ENCODE measurements at places on chromosomes 4 and X. TPM values are rescaled to one million over a fixed set of nuclear protein-coding genes. Genes with fewer than 3 reads are reported as not detected.

GRCh38 chrX:48487362-48487798 lies 11.4 kb downstream of the FTSJ1 start:
- DNase-seq: peak; percentile 69

DNA sequence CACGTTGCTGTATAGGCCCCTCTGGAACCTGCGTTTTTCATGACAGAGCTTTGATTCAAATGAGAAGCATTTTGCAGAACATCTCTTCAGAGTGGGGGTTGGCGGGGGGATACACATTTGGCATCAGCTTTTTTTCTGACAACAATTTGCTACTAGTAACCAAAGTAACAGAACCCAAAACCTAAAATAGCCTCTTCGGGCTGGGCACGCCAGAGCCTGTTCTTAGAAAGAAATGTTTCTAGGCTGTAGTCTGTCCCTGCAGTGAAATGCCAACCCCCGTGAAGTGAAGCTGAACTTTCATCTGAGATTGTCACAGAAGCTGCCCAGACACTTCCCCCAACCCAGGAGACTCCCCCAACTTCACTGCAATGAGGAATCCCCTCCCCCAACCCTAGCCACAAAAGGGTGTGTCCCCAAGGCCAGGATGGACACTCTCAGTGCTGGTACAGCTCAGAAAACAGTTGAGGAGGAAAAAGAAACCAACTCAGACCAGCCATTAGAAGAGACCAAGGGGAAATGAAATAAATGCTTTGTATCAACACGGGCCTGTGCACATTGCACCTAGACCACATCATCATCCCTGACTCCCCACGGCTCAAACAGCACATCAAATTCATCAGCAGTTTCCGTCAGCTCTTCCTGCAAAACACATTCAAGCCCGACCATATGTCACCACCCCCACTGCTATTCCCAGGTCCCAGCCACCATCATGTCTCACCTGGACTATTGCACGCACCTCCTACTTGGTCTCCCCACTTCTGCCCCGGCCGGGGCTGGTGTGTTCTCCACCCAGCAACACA lies 8.4 kb upstream of the MAN2B2 start:
- DNase-seq: no peak

DNA sequence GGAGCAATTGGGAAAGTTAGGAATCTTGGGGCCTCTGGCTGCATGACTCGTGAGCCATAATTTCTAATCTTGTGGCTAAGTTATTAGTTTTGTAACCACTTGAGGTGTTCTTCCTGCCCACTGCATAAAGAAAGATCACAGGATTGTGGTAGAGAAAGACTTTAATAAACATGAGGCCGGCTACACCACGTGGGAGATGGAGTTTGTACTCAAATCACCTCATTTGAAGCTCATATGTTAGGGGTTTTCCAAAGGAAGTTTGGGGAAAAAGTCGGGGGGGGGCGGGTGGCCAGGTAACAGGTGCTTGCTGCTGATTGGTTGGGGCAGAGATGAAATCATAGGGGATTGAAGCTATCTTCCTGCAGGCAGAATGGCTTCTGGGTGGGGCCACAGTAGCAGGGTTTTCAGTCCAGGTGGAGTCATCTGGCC lies 287.8 kb downstream of the ZNF674 start:
- no peak for DNase-seq

DNA sequence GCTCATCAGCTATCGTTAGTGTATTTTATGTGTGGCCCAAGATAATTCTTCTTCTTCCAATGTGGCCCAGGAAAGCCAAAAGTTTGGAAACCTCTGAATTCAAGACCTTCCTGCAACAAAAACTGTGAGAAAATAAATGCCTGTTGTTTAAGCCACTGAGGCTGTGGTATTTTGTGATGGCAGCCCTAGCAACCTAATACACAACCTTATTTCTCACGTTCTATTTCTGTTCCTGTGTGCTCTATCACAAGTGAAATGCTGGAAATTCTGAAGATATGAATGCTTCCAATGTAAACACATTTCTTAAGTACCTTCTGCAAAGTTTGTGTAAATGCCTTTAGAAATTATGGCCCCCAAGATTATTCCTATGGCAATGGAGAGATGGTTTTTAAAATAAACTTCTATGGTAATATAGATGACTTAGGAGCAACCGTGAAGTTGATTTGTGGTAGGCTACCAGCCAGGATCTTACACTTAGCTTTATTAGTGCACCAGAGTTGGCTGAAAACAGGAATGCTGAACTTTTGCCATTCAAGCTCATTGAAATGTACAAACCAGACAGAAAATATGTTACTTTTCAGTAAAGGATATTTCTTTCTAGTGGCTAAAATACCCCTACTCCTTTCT lies 148.0 kb downstream of the USP46 start:
- no peak for DNase-seq

- no peak for DNase-seq
Measured at GRCh38 chr4:183732296-183732695, 73.2 kb downstream of the TRAPPC11 start.

DNA sequence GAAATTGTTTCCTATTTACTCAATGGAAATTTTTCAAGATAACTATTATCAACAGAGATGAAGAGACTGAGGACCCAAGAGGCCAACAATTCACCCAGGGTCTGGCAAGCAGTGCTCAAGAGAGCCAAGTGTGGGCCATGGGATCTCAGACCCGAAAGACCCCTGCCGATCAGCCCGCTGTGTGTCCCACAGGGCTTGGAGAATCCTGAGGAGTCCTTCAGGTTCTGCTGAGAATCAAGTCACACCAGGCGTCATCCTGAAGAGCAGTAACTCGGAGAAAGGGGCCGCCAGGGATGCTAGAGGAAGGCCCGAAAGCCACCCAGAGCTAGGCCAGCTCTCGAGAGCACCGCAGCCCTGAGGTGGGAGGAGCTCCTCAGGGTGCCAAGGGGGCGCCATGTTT lies 48.7 kb downstream of the FGFRL1 start:
- DNase-seq: no peak

Gene PCDH11X
- total RNA-seq: not detected

Gene C1QTNF7
- 0.53 TPM for total RNA-seq

Gene PF4V1
- not detected for total RNA-seq

Gene SERPINA7
- total RNA-seq: not detected

Gene SULT1B1
- total RNA-seq: 0.15 TPM

All from chondrocyte (in vitro differentiated cells).